CD4-positive, alpha-beta T cell treated with Interleukin-21 for 1 hour (primary cell): ENCODE measurements at places on chromosomes 16 and 17.
A peak's percentile ranks its signal among the peaks of the same experiment; 100 is the strongest.

DNA sequence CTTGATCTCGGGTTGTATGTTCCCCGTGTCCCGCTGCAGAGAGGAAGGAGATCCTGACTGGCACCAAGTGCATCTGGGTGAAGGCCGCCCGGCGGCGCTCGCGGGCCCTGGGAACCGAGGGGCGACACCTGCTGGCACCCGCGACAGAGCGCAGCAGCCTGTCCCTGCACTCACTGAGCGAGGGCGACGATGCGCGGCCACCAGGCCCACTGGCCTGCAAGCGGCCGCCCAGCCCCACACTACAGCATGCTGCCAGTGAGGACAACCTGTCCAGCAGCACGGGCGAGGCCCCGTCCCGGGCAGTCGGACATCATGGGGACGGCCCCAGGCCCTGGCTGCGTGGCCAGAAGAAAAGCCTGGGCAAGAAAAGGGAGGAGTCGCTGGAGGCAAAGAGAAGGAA lies 7.5 kb downstream of the BTBD17 start:
- peak; percentile 54 for DNase-seq

- DNase-seq: no peak
Observed at GRCh38 chr17:74618451-74618850, 5.1 kb downstream of the CD300E start.

DNA sequence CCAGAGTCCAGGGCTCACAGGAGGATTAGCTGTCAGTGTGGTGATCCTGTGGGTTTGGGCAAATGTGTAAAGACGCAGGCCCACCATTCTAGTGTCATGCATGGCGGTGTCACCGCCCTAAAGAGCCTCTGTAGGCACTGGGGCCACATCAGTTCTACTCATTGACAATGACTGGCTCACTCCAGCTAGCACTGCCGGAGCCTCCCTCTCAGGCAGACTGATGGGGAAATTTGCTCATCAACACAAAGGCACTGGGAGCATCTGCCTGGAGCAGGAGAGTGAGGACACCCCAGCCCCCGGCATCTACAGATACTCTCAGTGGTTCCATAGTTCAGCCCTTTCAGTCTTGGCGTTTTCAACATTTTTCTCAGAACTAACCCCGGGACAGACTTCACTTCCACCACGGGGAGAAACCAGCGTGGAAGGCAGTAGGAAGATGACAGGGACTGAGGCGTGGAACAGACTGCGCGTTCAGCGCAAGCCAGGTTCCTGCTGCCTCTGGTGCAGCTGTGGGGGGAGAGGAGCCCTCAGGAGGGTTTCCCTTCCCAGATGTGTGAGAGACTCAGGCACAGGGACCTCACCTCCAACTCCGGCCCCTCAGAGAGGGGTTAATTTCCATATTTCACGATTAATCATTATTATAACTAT lies 256.6 kb downstream of the RBFOX3 start:
- DNase-seq: no peak

DNA sequence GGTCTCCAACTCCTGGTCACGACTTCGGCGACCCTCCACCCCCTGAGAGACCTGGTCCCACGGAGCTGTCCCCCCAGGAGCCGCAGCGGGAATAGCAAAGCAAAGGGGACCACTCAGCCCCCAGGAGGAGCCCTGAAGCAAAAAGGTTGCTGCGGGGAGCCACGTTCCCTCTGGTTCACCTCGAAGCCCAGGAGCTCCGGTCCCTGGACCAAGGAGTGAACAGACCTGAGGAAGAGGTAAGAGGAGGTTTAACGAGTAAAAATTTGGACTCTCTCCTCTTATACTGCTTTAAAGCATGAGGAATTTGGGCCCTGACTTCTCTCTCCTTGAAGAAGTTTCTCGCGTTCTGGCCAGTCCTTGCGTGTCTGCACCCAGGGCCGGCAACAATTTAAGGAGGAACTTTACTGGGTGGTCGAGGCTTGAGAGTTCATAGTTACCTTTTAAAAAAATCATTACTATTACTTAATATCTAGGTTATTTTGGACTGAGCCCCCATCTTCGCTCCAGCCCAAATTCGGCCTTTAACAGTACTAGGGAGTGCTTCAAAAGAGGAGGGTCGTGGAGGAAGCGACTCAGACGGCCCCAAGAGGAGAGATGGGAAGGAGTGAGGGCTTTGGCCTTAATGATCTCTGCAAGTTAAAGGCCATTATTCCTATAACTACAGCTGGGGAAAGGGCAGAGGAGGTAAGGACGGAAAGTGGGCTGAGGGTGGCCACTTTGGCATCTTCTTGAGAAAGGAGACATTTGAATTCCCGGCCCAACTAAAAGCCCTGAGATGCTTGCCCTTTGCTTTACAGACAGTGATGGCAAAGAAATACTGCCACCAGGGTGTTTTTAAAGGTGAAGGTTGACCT lies 16.9 kb upstream of the HOXB9 start:
- no peak for DNase-seq

GRCh38 chr17:72387969-72388368 lies 267.1 kb downstream of the SOX9 start:
- DNase-seq: no peak

- no peak for DNase-seq
Observed at GRCh38 chr17:32664936-32665583, 178.3 kb downstream of the CDK5R1 start.

DNA sequence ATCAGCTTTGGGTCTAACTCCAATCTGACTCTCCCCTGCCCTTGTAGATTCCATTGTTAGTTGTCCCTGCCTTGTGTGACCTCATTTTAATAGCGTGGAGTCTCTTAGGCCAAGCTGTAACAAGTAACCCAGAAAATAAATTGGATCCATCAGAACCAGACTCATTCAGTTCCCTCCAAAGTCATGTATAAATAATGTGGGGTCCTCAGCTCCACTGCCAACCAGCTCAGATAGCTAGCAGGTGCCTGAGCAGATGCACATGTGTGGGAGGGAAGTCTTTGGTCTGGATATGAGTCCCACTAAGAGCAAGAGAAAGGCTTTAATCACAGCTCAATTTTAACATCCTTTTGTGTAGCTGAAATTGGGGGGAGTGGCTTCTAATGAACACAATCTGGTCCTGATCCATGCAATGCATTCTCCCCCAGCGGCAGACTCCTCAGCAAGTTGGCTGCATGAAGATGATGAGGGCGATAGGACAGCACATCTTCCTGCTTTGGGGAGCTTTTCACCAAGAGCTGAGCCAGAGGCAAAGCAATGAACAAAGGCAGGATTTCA lies 151.6 kb downstream of the ABCC12 start:
- no peak for DNase-seq

DNA sequence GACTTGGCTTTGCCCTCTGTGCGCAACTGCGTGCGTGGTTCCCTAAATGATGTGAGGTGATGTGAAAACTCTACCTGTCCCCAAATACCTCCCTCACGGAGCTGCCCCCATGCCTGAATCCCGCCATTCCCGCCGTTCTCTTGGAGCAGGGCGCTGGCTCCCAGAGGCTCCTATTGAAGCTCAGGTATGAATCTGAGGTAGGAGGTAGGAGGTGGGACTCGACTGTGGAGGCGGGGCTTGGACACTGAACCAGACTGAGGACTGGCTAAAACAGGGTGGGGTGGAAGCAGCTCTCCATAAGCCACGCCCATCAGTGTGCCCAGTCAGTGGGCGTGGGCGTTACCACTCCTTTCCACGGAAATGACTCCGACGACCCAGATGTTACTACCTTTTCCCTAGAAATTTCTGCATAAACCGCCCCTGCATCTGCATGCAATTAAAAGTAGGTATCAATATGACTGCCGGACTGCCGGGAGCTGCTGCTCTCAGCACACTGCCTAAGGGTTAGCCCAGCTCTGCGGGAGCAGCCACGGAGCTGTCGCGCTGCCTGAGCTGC lies 41.0 kb downstream of the FOXL1 start:
- no peak for DNase-seq

- DNase-seq: no peak
Observed at GRCh38 chr16:75147968-75148310, 385 bp upstream of the ZFP1 start.

DNA sequence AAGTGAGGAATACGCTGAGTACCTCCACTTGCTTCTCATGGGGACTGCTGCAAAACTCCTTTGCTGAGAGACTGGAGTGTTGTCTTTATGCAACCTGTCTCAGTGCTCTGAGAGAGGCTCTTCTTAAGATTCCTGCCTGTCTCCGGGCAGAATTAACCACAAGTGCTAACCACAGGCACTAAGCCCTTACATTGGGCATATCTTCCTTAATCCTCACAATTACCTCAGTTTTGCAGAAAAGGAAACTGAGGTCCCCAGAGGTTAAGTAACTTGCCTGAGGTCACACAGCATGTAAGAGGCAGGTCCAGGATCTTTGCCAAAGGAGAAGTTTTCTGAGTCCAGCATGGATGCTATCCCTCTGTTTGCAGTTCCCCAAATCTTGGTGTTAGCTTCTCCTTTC lies 86.0 kb downstream of the GP2 start:
- DNase-seq: no peak

GRCh38 chr17:81553616-81554181 lies 1.5 kb upstream of the FAAP100 start:
- peak; percentile 11 for DNase-seq

- no peak for DNase-seq
Observed at GRCh38 chr16:1090620-1091587, 5.1 kb downstream of the C1QTNF8 start.

DNA sequence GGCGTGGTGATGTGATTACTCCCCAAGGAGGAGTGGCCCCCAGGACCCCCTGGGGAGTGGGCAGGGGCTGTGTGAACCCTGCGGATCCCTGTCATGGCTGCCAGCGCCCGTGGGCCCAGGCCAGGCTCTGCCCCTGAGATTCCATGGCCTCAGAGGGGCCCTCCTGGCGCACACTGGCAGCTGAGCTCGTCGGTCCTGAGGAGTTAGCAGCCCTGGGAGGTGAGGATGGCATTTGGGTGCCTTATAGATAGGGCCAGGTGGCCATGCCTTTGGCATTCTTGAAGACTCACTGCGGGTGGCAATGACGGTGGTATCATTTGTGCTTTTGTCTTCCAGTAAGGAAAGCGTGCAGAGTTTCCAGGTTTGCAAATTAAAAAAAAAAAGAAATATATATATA lies 146.8 kb upstream of the GSE1 start:
- DNase-seq: no peak

DNA sequence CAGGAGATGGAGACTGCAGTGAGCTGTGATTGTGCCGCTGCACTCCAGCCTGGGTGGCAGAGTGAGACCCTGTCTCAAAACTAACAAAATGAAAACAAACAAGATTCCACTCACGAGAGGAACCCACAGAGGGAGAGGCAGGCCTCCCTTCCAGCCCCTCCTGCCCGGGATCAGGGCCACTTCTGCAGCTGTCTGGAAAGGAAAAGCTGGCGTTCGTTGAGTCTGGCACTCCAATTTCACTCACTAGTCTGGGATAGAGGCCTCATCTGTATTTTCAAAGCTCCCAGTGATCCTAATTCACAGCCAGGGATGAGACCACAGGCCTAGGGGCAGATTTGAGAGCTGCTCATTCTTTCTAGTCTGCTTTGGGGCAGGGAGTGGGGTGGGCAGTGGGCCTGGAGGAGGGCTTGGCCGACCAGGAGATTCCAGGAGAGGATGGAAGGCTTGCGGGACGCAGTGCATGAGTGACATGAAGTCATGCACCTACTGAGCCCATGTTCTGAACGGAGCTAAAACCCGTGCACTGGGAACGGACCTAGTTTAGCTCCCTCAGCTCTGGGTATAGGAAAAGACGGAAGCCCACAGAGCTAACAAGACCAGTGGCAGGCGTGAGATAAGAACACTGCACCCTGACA lies 54.0 kb downstream of the COTL1 start:
- no peak for DNase-seq

DNA sequence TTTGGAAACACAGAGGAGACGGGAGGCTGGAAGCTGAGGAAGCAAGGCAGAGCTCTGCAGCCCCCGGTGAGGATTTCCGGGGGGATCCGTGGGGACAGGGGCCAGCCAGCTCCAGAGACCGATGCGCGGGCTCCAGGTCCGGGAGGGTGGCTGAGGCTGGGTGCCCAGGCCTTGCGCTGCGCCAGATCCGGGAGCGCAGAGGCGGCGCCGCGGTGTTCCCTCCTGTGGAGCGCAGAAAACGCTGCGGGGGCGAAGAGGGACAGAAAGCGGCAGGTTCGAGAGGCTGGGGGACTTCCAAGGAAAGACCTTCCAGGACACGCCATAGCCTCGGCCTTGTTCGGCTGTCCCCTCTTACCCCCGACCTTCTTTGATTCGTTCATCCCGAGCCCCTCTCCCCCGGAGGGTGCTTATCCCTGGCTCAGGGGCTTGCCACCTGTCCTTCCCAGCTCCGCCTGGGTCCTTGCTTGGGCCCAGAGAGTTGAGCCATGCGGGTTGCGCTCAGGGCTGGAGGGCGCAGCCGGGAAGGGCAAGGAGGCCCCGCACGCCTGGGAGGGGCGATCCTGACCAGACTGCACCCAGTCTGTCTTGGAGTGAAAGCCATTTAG lies 697 bp upstream of the SHISA9 start:
- no peak for DNase-seq

DNA sequence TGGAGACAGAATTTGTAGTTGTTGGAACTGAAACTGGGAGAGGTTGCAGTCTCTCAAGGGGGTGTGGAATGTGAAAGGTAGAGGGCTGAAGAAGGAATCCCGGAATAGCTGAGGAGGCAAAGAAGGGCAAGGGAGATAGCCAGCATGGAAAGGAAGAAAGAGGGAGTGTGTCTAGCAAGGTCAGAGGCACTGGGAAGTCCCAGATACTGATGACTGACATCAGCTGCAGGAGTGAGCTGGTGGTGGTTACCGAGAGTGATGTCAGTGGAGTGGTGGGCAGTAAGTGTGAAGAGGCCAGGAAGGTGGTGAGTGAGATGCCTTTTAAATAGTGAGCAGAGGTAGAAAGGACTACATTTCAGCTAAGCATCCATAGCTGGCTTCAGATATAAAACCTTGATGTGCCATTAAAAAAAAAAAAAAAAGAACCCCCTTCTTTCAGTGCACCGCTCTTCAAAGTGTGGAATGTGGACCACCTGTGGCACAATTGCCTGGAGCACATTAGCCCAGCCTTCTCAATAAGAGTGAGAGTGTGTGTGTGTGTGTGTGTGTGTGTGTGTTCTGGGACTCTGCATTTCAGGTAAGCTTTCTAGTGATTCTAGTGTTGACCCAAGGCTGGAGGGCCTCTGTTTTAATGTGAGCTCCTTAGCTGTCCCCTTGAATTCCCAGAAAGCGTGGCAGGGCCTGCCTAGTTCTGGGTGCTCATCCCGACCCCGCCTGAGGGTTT lies 8.5 kb downstream of the PRMT7 start:
- DNase-seq: no peak

GRCh38 chr17:1560101-1560857 lies 2.3 kb downstream of the PITPNA start:
- DNase-seq: no peak

GRCh38 chr16:79045191-79045590 lies 555.3 kb downstream of the MAF start:
- no peak for DNase-seq

GRCh38 chr17:1186214-1186820 lies 6.5 kb upstream of the ABR start:
- no peak for DNase-seq
